Activated CD8-positive, alpha-beta memory T cell treated with anti-CD3 and anti-CD28 coated beads, Interleukin-2, amount 10 ng/mL, durations not matched to agents 7 days and 5 days (primary cell): ENCODE measurements at places on chromosomes 11 and 22. TPM values are rescaled to one million over a fixed set of nuclear protein-coding genes. Genes with fewer than 3 reads are reported as not detected.

ACCS gene
- 7.7 TPM for total RNA-seq

DNA sequence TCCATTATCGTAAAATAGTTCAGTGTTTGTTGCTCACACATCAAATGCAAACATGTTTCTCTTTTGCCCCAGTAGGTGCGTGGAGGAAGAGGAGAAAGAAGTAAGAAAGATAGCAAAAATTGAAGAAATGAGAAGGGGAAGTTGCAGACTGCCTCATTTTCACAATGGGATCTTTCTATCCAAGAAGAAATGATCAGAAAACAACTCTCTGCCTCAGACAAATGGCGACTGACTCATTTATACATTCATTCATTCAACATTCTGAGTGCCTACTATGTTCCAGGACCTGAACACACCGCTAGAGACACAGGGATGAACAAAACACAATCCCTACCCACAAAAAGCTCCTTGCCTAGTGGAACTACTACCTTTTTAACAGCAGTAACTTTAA lies 367 bp downstream of the HPS5 start:
- peaks cover 66% of the 10 kb centered on the region for H3K4me1 ChIP-seq
- no peak for DNase-seq
- H3K36me3 ChIP-seq: peaks cover 28% of the 10 kb centered on the region
- H3K4me3 ChIP-seq: peak overlapping the region; percentile 97

TMA7B gene
- 11.0 TPM for total RNA-seq

EHF gene
- total RNA-seq: 0.07 TPM

GRCh38 chr22:25900880-25901279 lies 158.9 kb downstream of the MYO18B start:
- no peak for DNase-seq
- H3K36me3 ChIP-seq: no peaks in the 10 kb centered on the region
- no peak overlapping the region for H3K4me3 ChIP-seq
- H3K4me1 ChIP-seq: no peaks in the 10 kb centered on the region

DNA sequence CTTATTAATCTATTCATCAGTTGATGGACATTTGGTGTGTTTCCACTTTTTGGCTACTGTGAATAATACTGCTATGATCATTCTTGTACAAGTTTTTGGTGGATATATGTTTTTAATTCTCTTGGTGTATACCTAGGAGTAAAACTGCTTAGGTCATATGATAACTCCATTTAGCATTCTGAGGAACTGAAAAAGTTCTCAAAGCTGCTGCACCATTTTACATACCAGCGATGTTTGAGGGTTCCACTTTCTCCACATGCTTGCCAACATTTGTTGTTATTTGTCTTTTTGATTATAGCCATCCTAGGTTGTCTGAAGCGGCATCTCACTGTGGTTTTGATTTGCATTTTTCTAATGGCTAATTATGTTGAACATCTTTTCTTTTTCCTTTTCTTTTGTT lies 4.1 kb upstream of the ACER3 start:
- H3K36me3 ChIP-seq: peaks cover 3% of the 10 kb centered on the region
- no peak overlapping the region for H3K27ac ChIP-seq
- DNase-seq: no peak

DNA sequence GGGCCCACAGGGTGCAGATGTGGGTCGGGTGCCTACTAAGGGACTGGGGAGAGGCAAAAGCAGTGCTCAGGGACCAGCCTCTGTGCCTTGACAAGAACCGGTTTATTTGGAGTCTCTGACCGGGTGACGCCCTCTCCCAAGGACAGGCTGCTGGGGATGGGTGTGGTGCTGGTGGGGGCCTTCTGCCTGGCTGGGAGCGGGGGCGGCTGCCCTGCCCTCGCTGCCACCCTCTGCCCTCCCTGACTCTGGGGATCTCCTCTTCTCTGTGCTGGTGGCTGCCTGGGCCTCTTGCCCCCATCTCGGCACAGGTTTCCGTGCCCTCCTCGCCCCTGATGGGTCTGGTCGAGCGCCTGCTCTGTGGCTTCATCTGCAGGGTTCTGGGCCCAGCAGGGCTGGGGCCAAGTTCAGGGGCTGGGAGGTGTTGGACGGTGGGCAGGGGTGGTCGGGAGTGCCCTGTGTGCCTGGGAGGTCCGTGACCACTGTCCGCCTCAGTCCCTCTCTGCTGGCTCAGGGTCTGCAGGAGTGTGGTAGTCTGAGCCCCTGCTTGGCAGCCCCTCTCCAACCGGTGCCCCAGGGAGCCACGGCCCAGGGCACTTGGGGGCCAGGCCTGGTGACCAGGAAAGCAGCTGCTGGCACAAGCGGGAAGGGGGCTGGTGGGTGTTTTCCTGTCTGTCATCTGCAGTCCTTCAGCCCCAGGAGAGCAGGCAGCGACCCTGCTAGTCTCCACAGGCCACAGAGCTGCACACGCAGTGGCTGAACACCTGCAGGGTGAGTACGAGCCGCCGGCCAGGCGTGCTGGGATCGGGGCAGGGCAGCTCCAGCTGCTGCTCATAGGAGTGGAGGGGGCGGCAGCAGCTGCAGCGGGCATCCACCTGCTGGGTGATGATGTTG lies 23.5 kb downstream of the MUC6 start:
- H3K27me3 ChIP-seq: no peaks in the 10 kb centered on the region
- H3K4me3 ChIP-seq: no peak overlapping the region
- no peak for DNase-seq
- peaks cover 14% of the 10 kb centered on the region for H3K4me1 ChIP-seq

GRCh38 chr11:71307811-71308645 lies 55.7 kb upstream of the SHANK2 start:
- no peak overlapping the region for H3K27ac ChIP-seq
- H3K4me3 ChIP-seq: no peak overlapping the region
- peak; percentile 12 for DNase-seq
- no peaks in the 10 kb centered on the region for H3K36me3 ChIP-seq

GRCh38 chr11:19646308-19646707 lies 66.3 kb upstream of the NAV2 start:
- no peak overlapping the region for H3K4me3 ChIP-seq
- no peak overlapping the region for H3K27ac ChIP-seq
- H3K36me3 ChIP-seq: no peaks in the 10 kb centered on the region
- H3K27me3 ChIP-seq: no peaks in the 10 kb centered on the region
- H3K4me1 ChIP-seq: no peaks in the 10 kb centered on the region
- no peak for DNase-seq

DNA sequence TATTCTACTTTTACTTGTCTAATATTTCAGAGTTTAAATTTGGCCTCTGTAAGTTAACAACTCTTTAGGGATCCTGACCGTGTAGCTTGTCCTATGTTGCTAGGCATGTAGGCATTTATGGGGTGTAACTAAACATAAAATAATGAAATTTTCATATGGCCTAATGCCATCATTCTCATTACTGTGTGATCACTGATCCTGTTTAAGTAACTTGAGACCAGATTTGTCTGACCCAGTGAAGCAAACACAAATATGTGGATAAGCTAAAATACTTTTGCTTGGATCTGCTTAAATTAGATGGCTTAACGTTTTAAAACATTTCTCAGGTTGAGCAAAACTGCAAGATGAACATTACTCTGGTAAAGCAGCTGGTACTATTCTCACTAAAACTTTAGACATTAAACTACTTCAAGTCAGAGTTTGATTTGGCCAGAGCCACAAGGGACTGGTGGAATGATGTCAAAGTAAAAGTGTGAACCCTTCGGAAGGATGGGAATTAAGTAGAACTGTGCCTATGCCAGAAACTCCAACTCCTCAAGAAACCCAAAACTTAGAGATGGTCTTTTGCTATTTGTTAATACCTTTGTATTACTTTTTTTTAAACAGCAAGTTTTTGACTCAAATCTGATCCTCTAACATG lies 12.5 kb downstream of the QSER1 start:
- H3K27ac ChIP-seq: no peak overlapping the region
- H3K4me3 ChIP-seq: no peak overlapping the region
- H3K36me3 ChIP-seq: peaks cover 15% of the 10 kb centered on the region
- H3K4me1 ChIP-seq: peaks cover 4% of the 10 kb centered on the region
- DNase-seq: no peak
